ENCODE measurements at places on chromosomes 3 and 15.

- no peak for DNase-seq
Measured at GRCh38 chr15:64525828-64526530, 65.6 kb downstream of the ZNF609 start.

- DNase-seq, result no peak
Measured at GRCh38 chr3:177430653-177431052, 233.4 kb upstream of the TBL1XR1 start.

- no peak for DNase-seq
Measured at GRCh38 chr3:64064804-64065203, 41.5 kb upstream of the PSMD6 start.

- DNase-seq, result no peak
Measured at GRCh38 chr3:12471241-12471640, 13.0 kb upstream of the TSEN2 start.

DNA sequence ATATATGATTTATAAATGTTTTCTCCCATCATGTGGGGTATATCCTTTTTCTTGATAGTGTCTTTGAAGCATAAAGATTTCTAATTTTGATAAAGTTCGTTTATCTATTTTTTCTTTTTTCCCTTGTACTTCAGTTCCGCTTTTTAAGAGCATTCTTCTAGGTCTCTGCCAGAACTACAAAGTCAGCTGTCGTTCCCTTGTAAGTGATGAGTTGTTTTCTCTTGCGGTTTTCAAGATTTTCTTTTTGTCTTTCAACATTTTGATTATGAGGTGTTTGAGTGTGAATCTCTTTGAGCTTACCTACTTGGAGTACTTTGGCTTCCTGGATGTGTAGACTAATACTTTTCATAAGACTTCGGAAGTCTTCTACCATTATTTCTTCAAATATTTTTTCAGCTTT lies 9.3 kb upstream of the PRICKLE2 start:
- DNase-seq, result no peak

DNA sequence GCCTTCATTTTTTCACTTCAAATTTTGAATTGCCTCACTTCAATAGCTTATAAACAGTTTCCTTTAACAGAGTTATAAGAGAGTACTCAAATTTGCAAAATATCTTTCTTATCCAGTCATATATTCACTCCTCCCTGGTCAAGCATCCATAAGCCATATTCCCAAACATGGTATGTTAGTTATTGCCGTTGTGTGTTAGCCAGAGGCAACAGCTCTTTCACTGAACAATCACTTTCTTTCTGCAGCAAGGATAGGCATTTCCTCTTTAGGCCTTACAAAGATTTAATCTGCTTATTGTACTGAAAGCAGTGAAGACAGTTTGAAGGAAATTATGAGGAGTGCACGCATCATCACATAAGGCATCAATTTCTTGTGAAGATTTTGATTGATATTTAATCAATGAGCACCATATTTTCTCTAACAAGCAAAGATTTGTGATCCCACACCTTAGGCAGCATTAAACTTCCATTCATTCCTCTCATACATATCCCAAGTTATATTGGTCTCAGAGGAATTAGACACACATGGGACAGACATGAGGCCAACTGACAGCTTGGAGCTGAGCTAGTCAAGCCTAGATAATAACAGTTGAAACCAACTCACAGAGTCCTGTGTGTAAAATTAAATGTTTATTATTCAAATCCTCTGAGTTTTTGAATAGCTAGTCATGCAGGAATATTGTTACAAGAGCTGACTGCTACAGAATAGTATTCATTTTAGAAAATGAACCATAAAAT lies 80.0 kb upstream of the EPHA6 start:
- no peak for DNase-seq

DNA sequence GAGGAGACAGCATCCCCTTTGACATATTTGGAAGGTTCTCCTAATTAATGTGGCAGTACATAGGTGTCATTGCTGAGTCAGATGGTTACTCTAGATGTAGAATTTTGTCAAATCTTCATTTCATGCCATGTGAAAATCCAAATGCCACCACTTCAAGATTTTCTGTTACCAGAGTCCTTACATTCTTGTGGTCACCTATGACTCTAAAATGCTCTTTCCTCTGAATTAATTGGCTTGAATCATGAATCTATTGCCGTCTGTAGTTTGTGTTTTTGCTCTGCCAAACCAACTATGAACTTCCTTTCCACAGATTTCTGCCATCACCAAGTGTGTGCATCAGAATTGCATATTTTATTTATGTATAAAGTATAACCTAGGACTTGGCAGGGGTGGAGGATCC lies 269.4 kb upstream of the ZPLD1 start:
- no peak for DNase-seq

DNA sequence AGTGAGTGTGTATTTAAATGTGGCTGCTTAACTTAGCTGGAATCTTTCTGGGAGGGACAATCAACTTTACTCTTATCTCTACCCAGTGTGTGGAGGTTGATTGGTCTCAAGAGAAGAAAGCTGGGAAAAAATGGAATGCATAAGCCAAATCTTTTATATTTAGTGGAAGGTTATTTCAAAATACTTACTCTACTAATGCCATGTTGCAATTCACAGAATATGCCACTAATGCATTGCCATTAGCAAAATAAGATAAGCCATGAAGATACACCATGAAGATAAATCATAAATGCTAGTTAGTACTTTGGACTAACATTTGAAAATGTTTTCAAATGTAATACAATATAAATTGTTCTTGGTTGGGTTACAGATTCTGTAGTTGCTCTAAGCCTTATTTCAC lies 155.1 kb upstream of the LRRFIP2 start:
- no peak for DNase-seq

DNA sequence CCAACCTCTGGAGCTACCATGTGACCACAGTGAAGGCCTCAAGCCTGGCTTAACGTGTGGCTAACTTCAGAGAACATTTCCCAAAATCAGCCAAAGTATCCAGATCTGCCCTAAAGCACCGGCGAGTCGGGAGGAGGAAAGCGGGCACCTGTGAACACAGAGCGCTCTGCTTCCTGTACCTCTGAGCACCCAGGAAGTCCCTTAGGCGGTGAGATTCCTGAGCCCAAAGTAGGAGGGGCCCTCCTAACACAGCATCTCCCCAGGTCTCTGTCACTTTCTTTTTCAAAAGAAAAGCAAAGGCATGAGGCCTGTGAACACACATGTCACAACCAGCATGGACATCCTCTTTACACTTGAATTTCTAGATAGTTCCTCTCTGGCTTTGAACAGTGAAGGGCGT lies 944 bp upstream of the EIF4E3 start:
- DNase-seq, result no peak

- no peak for DNase-seq
Measured at GRCh38 chr3:39499651-39500273, 32.3 kb downstream of the MOBP start.

DNA sequence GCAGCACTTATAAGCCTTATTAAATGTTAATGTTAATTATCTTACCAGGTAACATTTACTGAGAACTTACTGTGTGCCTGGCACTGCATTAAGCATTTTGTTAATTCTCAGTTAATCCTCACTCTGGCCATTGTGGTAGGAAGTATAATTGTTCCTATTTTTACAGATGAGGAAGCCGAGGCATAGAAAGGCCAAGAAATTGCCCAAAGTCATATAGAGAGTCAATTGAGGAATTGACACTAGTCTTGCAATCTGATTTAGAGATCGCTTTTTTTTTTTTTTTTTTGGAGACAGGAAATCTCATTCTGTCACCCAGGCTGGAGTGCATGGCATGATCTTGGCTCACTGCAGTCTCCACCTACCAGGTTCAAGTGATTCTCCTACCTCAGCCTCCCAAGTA lies 132.6 kb upstream of the PROK2 start:
- DNase-seq, result no peak

DNA sequence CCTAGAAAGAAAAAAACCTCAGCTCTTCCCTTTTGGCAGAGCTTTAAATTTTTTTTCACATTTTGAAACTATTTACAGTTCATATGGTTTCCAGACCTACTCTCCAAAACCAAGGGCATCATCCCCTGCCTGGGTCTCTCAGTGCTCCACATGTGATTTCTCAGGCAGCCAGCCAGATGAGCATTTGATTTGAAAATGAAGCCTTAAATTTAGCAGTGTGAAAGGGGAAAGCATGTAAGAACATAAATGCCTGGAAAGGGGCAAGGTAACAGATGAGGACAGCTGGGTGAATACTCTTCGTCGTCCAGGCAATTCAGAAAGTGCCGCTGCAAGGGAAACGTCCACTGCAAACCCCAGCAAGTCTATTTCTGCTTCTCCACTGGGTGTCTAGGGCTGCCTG lies 94.8 kb downstream of the ATP8B4 start:
- DNase-seq, result no peak

DNA sequence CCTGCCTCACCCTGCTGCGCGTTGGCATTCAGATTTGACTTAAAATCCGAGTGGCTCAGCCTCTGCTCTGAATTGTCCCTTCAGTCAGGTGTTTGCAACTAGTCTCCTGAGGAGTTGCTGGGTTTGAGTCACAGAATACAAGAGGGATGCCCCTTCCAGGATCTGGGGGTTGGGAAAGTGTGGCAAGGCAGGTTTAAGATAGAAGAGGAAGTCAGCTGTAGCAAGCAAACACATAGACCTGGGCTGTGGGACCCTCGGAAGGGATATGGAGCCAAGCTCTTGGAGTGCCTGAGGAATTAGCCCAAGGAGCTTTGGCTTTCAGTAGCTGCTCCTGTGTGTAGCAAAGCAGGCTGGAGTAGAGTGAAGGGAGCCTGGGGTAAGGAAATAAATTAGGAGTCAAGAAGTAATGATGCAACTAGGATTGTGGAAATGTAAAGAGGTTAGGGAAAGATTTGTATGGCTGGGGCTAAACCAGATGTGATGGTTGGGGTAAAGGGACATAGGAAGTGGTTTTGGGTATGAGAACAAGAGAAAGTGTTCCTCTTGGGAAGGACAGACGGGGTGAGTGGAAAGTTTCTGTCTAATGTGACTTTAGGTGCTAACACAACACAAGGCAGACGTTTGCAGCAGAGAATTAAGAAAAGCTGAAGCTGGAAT lies 41.2 kb downstream of the RAB7A start:
- DNase-seq, result no peak

DNA sequence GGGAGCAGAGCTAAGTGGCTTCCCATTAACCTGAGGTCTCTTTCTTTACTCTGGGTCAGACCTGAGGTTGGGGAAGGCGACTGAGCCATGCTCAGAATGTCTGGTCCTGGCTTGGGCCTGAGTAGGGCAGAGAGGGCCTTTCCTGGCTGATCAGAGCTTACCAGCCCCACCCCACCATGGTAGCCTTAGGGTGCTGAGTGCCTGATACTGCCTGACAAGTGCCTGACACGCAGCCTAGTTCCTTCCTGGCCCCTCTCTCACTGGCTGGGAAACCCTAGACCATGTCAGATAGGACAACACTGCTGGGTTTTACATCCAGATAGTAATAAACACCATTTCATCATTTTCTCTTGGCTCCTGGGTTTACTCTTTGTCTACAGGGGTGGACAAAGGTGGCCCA lies 25.8 kb upstream of the DOCK3 start:
- DNase-seq, result no peak

GRCh38 chr3:16121391-16121790 lies 53.1 kb upstream of the GALNT15 start:
- no peak for DNase-seq

DNA sequence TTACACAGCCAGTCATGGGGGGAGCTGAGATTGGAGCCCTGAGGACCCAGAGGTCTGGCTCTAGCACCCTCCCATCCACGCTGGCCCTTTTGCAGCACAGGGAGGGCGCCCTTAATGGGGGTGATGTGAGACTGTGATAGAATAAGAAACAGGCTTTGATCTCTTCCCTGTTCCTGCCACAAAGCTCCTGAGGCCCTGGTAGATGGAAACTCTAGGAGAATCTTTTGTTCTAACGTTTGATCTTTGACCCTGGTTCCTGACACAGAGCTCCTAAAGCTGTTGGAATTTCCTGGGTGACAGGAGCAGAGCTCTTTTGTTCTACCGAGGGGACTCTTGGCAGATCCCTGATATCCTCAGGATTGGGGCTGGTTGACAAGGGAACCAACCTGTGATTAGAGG lies 1.2 kb upstream of the UROC1 start:
- peak; percentile 2 for DNase-seq

DNA sequence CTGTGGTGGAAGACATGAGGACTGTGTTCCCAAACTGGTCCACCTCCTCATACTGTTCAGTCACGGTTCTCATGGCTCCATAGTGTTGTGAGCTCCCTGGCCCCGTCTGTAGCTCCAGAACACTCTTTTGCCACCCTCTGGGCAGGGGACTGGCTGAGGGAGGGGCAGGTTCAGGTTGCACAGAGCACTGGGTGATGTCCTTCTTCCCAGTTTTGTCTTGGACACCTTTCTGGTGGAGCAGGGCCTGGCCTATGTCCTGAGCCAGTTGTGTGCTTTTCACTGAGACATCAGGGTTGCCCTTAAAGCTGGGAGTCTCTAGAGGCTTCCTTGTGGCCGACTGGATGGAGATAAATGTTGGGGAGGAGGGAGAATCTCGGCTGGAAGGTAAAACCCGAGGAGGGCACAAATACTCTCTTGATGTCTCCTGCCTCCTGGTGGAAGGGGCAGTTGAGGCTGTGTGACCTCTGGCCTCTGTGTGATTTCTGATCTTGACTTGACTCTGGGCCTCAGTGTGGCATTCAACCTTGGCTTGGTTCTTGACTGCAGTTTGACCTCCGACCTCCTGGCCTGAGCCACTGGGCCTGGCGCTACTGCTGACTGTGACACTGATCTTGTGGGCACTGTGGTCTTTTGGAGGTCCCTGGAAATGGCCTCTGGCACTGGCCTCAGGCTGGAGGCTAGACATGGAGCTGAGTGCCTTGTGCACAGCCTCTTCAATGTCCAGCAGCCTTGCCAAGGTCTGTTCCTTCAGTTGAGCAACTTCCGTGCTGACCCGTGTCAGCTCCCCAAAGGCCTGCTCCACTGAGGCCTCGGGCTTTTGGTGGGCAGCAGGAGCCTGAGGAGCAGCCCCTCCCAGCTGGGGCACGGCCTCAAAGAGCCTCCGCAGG lies 8.1 kb downstream of the XIRP1 start:
- DNase-seq, result no peak

DNA sequence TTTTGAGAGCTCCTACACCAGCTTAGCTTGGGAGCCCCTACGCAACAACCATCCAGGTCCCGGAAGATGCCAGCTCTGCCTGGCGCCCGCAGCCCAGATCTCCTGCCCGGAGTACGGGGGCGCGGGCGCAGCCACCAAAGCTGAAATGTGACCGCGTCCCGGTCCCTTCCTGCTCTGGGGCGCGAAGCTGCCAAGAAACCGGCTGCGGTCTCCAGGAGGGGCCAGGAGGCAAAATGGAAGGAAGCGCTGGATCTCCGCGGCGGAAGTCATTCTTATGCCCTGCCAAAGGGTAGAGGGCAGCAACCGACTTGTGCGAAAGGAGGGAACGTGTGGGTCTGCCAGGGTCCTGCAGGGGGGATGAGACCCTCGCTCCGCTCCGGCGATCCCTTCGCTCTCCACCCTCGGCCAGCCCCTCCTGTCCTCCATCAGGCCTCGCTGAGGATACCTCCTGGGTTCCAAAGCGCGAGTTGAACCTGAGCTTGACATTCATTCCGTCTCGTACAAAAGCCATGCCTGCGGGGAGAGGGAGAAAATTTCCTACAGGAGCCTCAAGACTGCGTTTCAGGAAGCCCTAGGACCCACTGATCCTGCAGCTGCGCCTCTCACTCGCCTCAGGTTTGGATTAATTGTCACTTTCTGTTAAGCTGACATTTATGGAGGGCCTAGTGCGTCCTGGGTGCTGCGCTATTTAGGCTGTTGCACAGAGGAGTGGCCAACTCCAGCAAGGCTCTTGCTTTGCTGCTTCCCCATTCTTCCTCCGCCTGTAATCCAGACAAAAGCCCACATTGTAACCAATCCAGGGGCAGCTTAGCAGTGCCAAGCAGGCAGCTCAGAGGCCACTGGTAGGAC lies 98.3 kb upstream of the VGLL3 start:
- peak; percentile 84 for DNase-seq
